ENCODE measurements at places on chromosomes 3 and 15.

DNA sequence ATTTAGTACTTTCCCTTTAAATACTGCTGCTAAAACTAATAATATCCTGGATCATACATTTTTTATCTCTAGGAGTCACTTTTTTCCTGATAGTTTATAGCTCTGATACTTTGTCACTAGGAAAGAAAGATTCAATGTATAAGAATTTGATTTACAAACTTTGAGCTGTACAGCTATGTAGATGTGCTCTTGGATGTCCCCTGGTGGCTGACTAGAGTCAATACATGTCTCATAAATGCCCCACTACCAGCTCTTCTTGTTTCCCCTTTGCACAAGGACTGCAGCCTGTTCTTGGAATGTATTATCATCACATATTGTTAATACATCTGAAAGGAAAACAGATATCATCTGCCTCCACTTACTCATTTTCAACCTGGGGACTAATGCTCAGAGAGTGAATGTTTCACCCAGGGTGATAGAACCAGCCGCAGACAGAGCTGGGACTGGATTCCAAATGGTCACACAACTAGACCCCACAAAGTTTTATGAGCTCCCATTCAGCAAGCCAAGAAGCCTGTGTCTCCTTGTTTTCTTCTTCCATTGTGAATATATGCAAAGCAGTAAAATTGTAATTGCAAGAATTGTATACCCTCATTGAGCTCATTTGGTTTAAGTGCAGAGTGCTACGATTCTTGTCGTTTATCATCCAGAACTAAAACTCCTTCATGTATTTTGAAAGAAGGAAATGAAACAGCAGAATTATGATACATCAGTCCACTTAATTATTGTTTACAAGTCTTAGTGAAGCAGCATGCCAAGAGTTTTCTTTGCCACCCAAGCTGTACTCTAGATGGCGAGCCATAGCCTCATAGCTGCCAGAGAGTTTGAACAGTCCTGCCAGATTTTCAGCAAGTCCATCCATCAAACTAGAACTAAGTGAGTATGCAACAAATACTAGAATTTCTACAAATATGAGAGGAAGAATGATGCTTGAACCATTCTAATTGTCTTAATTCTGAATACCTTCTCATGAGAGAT is 261.6 kb upstream of the LMCD1 start:
- H3K4me3 ChIP-seq: no peak overlapping the region
- no peaks in the 10 kb centered on the region for H3K27me3 ChIP-seq
- H3K36me3 ChIP-seq: no peaks in the 10 kb centered on the region
- DNase-seq: peak; percentile 6
- no peaks in the 10 kb centered on the region for H3K4me1 ChIP-seq
- no peak overlapping the region for H3K27ac ChIP-seq

DNA sequence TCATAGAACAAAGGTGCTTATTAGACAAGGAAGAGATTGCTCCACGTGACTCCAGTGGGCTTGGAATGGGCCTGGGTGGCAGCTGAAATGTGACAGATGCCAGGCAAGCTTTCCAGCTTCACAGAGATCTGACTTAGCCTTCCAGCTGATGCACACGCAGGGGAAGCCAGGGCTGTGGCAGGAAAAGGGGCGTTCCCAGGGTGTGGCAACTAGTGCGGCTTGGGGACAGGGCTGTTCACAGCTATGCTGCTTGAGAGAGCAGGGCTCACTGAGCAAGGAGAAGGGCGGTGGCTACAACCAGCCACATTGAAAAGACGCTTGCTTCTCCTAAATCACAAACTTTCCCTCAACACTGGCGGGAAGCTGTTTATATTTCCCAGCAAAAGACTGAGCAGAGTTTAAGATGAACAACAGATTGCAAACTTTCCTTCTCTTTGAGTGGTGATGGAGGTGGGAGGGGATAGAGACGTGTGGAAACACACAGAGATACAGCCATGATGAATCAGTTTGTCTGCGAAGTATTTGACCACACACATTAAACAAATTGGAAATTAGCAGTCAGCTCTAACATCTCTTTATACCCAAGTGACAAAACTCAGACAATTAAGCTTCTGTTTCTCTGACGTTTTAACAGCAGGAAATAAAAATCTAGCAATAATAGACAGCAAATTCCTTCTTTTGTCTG is 127.5 kb downstream of the BDH1 start:
- peaks cover 14% of the 10 kb centered on the region for H3K4me1 ChIP-seq
- no peaks in the 10 kb centered on the region for H3K27me3 ChIP-seq
- no peaks in the 10 kb centered on the region for H3K36me3 ChIP-seq
- no peak overlapping the region for H3K27ac ChIP-seq
- peak; percentile 24 for DNase-seq

DNA sequence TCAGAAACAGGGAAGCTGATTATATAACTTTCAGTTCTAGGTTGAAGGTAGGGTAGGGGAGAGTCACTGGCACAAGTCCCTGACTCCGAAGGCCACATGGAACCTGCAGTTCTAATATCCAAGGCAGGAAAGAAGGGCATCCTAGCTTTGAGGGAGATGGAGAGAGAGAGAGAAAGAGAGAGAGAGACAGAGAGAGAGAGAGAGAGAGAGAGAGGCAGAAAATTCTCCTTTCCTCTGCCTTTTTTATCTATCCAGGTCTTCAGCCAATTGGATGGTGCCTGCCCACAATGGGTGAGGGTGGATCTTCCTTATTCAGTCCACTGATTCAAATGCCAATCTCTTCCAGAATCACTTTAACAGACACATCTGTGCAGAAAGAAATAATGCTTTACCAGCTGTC is 35.7 kb upstream of the TMEM45A start:
- H3K4me1 ChIP-seq: no peaks in the 10 kb centered on the region
- no peak overlapping the region for H3K27ac ChIP-seq
- H3K27me3 ChIP-seq: no peaks in the 10 kb centered on the region
- DNase-seq: no peak
- no peak overlapping the region for H3K4me3 ChIP-seq

DNA sequence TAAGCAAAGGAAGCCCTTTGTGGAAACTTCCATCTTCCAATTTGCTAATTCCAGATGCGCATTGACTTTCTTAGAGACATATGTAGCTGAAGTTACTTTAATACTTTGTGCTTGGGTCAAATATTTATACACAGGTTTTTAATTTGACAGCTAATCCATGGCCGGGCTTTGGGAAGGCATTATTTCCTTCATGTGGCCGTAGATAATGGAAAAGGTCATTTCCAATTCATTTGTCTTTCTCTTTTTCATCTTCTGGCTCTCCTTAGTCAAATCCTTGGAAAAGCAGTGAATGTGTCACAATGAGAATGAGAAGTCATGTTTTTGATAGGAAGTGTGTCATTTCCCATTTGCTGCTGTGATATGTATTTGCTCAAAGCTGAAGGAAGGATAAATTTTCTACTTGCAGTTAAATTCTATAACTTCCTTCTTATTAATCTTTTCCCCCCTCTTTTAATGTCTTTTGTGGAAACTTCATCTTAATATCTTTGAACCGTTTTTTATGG is 323.3 kb downstream of the CLSTN2 start:
- no peaks in the 10 kb centered on the region for H3K27me3 ChIP-seq
- no peaks in the 10 kb centered on the region for H3K4me1 ChIP-seq
- DNase-seq: no peak
- H3K27ac ChIP-seq: no peak overlapping the region
- no peaks in the 10 kb centered on the region for H3K36me3 ChIP-seq
- H3K4me3 ChIP-seq: no peak overlapping the region

DNA sequence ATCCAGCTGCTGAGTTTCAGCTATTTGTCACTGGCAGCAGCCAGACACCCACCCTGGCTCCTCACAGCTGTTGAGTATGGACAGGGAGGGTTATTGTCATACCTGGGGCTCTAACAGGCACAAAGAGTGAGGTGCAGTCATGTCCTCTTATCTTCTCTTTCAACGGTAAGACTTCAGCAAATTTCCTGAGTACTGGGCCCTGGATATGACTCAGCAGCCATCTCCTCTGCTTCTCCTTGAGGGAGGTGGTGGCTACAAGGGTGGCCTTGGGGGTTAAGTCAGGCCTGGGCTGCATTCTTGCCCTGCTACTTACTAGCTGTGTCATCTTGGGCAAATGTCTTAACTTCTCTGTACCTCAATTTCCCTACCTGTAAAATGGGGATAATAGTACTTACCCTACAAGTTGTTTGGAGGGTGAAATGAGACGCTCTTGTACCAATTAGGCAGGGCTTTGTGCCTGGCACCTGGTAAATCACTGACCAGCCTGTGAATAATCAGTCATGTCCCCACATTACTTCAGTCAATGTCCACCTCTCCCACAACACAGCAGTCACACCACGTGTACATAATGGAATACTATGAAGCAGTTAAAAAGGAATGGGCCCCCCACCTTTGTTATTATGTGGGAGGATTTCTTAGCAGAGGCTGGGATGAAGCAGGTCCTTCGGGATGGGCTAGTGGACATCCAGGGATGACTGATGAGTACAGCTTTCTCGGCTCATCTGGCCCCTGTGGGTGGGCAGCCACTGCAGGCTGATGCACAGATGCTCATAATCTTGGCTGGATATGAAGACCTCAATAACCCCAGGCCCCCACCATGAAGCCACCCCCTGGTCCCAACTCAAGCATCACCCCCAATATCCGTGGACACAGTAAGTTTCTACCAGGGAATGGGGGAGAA is 528.8 kb downstream of the SHQ1 start:
- H3K4me3 ChIP-seq: no peak overlapping the region
- H3K36me3 ChIP-seq: no peaks in the 10 kb centered on the region
- no peak overlapping the region for H3K27ac ChIP-seq
- DNase-seq: no peak

DNA sequence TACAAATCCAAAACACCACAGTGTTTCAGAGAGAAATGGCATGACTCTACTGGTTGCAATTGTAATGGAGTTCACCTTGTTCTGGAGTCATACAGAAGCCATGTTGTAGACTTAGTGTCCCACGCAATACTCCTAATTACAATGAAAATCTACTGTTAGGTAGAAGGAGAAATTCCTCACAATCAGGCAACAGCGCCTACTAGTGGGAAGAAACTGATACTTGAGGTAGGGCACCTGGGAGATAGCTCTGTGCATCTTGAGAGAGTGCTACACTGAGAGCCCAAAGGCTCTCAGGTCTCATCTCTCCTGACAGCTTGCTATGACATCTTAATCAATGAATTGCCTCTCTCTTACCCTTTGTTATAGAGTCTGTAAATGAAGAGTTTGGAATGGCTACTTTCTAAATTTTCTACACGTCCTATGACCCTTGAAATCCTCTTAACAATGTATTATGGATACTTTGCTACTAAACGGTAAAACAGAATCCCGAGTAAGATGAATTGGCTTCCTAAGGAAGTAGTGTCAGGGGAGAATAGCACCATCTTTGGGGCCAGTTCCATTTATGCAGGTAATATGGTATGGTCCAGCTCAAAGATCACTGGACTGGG is 422.7 kb upstream of the TPRG1 start:
- no peaks in the 10 kb centered on the region for H3K36me3 ChIP-seq
- H3K4me3 ChIP-seq: no peak overlapping the region
- no peaks in the 10 kb centered on the region for H3K27me3 ChIP-seq
- H3K4me1 ChIP-seq: no peaks in the 10 kb centered on the region

GRCh38 chr15:96796841-96797240 is 466.3 kb downstream of the NR2F2 start:
- H3K4me3 ChIP-seq: no peak overlapping the region
- DNase-seq: no peak
- no peaks in the 10 kb centered on the region for H3K4me1 ChIP-seq
- H3K36me3 ChIP-seq: no peaks in the 10 kb centered on the region
- no peaks in the 10 kb centered on the region for H3K27me3 ChIP-seq
- H3K27ac ChIP-seq: no peak overlapping the region

GRCh38 chr3:189584645-189585044 is 46.5 kb upstream of the TP63 start:
- no peak overlapping the region for H3K4me3 ChIP-seq
- no peak for DNase-seq
- H3K27me3 ChIP-seq: no peaks in the 10 kb centered on the region
- H3K4me1 ChIP-seq: no peaks in the 10 kb centered on the region

DNA sequence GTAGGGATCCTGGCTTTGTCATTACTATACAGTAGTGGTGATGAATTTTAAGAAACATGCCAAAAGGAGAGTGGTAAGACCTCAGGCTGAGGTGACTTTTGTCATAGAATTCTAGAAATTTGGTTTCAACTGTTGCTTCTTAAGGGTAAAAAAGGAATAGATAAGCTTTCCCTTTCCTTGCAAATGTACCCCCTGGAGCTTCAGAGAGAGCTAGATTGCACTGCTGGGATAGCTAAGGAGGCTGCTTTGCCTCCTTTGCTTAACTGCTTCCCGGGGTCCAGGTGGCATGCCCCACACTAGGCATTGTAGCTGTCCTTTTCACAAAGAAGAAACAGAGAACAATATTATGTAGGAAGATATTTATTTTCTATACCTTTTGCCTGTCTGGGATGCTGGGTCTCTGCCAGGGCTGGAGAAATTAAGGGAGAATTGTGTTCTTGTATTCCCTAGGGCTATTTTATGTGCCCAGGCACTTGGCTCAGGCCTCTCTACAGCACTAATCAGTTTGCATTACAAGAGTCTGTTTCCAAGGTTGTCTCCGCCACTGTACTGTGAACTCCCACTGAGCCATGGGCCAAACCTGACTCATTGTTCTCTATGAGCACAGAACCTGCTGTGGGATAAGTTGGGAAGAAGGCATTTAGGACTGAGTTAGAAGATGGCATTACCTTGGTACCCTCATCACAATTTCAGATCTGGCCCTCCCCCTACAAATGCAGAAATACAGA is 460.0 kb downstream of the PDCD6IP start:
- H3K27me3 ChIP-seq: no peaks in the 10 kb centered on the region
- H3K4me3 ChIP-seq: no peak overlapping the region
- H3K4me1 ChIP-seq: no peaks in the 10 kb centered on the region
- H3K36me3 ChIP-seq: no peaks in the 10 kb centered on the region
- DNase-seq: no peak

- no peaks in the 10 kb centered on the region for H3K4me1 ChIP-seq
- no peak overlapping the region for H3K27ac ChIP-seq
- DNase-seq: no peak
Observed at GRCh38 chr3:24123596-24123995, 178.5 kb downstream of the NR1D2 start.

GRCh38 chr3:185056908-185057307 is 96.0 kb downstream of the C3orf70 start:
- no peak overlapping the region for H3K4me3 ChIP-seq
- H3K27ac ChIP-seq: no peak overlapping the region
- H3K27me3 ChIP-seq: no peaks in the 10 kb centered on the region
- peaks cover 9% of the 10 kb centered on the region for H3K36me3 ChIP-seq
- no peak for DNase-seq

- H3K36me3 ChIP-seq: no peaks in the 10 kb centered on the region
- H3K27me3 ChIP-seq: no peaks in the 10 kb centered on the region
- no peaks in the 10 kb centered on the region for H3K4me1 ChIP-seq
- no peak overlapping the region for H3K4me3 ChIP-seq
- DNase-seq: peak; percentile 25
- no peak overlapping the region for H3K27ac ChIP-seq
Observed at GRCh38 chr3:77038930-77039605, 831 bp upstream of the ROBO2 start.

Data from CD4-positive, alpha-beta memory T cell (primary cell).